Substantia nigra (tissue), 51 donors: ENCODE measurements at places on chromosomes 6 and 20.

DNA sequence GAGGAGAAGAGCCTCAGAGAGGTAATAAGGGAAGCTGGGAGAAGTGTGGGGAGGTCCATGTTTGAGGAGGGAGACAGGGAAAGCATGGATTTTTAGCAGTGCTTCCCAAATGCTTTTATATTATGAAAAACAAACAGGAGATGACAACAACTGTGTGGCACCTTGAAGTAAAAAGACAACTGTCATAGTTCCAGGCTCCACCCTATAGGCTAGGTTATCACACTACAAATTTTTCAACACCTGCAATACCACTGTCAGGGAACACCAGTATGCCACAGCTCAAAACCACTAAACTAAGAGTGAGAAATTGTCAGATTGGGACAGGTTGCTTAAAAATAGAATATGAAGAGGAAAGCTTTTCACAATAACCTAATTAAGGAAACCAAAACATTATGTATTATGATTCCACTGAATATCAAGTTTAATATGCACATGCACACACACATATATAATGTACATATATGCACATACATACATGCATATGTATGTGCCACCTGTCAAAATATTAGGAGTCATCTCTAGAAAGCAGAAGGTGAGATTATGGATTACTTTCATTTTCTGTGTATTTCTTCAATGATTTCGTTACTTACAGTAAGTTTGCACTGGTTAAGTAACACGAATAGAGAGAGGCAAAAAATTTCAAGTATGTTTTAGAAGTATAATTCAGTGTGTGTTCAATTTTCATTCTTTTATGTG is 261.2 kb downstream of the PTPRK start:
- no peak for DNase-seq

DNA sequence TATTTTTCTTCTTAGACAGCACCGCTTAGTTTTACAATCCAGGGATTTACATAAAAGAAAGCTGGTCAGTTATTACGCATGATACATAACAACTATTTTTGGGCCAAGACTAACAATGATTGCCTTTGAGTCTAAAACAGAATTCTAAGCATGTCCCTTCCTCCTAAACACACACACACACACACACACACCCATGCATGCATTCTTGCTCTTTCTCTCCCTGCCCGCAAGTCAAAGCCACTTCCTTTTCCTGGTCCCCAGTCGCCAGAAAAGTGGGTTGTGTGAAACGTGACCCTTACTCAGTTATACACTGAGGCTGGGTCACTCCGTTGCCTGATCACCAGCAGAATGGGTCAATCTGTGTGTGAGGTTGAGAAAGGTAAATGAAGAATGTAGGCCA is 31.4 kb downstream of the FYN start:
- DNase-seq: no peak

DNA sequence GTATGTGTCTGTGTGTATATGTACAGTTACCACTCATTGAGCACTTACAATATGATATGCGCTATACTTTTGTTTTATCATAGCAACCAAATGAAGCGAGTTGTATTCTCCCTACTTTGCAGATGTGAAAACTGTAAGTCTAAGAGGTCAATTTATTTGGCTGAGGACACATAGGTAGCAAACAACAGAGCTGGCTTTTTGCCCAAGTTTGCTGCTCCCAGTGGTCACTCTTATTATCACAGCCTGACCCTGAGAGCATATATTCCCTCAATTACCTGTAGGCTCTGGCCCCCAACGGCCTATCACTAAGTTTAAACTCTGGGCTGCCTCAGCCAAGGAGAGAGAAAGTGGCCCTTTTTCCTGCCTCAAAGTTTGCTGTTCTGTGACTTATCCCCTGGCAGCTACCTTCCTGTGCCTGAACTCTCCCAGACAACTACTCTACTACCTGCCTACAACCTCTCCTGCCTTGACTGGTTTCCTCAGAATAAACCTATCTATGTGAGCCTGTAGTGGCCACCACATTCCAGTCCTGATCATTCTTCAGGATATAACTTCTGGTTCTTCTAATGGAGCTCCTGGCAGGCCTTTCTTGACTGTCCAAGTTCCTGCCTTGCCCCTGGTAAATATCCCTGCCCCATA is 221.8 kb downstream of the FRK start:
- DNase-seq: no peak

DNA sequence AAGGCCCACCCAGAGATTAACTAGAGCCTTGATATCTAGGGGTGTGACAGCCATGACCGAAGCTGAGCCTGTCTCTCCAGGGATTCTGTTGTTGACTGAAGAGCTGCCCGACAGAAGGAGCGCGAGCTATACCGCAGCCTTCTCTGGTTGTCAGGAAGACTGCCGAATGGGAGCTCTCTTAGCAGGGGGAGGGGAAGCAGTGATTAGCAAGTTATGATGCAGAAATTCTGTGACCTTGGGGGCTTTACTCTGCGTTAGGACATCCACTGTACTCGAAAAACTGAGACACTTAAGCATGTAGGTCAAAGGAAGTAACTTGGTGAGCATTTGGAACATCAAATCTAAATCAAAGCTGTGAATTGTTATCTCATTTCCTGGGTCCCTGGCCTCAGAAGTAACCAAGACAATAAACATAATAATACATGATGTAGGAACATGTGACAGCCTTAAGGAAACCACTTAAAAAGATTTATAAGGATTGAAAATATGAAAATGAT is 84.7 kb downstream of the MAP3K4 start:
- DNase-seq: no peak

DNA sequence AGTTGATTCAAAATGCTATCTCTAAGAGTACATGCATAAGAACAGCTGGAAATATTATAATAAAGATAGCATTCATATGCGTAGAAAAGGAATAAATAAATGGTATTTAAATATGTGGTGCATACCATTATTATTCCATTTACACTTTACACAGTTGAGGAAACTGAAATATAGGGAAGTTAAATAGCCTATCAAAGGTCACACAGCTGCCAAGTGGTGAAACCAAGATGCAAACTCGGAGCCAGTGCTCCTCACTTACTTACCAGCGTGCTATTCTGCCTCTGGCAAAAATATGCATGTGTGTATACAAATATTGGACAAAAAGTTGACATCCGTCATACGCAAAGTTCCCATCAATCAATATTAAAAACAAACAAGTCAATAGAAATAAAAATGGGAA is 22.3 kb upstream of the ANKEF1 start:
- no peak for DNase-seq

- no peak for DNase-seq
Observed at GRCh38 chr6:73942592-73943186, 246.7 kb downstream of the CD109 start.

DNA sequence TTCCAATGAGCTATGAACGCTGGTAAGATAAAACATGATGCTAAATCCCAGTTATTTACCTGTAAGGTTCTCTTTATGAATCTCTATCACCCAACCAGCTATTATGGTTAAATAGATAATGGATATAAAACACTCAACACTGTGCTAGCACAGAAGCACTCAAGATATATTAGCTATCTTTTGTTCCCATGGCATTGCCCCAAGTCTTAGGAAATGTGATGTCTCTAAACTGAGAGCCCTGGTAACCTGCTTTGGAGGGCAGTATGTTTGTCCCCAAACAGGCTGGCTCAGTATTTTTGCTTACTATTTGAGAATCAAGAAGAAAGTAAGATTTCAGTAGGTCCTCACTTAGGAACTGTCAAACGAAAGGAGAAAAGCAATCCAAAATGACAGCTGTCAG is 90.5 kb downstream of the BTBD9 start:
- DNase-seq: no peak

GRCh38 chr6:449486-450419 is 58.2 kb downstream of the IRF4 start:
- no peak for DNase-seq

- DNase-seq: no peak
Observed at GRCh38 chr6:89939144-89939543, 44.9 kb downstream of the GJA10 start.

GRCh38 chr6:37024656-37025337 is 19.3 kb downstream of the FGD2 start:
- no peak for DNase-seq

GRCh38 chr6:90646940-90647339 is 60.1 kb upstream of the MAP3K7 start:
- no peak for DNase-seq

DNA sequence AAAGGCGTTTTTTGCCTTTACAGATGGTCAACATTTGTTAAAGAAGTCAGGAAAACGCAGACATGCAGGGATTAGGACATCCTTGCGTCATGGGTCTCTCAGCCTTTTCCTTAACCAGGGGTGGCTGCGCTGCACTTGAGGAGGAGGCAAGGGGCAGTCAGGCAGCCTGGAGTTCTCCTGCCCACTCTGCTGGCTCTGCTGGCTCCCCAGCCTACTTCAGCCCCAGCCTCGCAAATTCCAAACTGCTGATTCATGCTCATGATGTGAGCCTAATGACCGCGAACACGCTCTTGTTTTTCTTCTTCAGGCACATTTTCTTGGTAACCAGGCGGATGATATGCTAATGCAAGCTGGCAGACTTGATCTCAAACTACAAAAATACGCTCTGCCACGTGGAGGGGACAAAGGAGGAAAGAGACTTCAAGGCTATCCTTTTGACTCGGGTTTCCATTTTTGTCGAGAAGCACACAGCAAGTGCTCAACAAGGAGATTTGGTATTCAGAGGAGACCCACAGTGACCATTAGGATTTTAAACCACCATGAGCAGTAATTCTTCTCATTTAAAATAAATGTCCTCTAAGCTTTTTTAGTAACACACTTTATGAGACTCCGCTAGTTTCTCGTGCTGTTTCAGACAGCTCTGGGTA is 290.3 kb upstream of the STXBP5 start:
- DNase-seq: no peak

DNA sequence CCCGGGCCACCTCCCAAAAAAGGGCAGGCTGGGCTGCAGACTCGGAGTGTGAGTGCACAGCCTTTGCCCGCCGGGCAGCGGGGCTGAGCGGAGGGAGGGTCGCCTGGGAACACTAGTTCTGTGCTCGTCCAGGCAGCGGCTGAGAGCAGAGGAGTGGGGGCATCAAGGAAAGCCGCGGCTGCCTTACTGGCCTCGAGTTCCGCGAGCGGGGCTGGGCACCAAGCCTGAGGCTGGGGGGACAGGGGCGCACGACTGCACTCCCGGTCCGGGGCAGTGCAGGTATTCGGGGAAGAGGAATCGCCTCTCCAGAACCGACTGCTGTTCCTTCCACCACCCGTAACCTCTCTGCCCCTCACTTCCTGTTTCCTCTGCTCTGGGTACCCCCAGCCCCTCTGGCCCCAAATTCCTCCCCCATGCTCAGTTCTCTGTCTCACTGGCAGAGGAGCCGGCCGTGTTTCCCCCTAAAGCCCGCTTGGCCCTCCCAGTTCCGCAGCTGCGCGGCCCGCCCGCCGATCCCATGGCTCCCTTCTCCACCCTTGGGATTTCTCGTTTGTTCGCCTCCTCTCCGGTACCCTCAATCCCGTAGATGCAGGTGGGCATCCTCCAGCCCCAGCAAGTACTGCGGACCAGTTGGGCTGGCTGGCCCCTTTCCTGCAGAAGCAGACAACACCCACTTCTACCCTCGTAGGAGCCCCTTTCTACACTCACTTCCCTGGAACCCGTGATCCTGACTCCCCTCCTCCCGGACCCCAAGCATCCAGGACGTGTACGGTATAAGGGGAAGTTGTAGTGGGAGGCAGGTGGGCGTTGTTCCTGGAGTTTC is 5.1 kb downstream of the RING1 start:
- DNase-seq: no peak

DNA sequence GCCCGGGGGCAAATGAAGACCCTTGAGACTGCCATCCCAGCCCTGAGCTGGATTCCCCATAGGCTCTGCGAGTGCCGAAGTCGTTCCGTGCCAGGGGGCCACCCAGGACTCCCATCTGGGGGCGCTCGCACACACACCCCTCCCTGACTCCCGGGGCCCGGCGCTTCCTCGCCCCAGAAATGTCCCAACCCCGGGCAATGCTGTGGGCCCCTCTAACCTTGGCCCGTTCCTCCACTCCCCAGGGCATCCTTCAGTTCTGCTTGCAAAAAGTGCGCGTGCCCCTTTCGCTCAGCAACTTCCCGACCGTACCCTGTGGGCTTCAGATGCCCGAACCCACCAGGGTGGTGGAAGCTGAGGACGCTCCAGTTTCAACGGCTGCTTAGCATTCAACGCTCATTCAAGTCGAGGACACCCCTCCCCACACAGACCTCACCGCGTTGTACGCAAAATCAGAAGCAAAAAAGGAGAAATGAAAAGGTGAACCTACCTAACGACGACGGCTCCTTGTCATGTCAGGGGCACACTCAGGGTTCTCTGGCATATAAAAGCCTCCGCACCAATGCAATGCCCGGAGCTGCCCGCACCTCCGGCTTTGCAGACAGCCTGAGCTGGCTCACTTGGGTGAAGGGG is 25.3 kb downstream of the RIPOR2 start:
- no peak for DNase-seq

- no peak for DNase-seq
Observed at GRCh38 chr6:110949679-110950285, 8.7 kb upstream of the GTF3C6 start.

DNA sequence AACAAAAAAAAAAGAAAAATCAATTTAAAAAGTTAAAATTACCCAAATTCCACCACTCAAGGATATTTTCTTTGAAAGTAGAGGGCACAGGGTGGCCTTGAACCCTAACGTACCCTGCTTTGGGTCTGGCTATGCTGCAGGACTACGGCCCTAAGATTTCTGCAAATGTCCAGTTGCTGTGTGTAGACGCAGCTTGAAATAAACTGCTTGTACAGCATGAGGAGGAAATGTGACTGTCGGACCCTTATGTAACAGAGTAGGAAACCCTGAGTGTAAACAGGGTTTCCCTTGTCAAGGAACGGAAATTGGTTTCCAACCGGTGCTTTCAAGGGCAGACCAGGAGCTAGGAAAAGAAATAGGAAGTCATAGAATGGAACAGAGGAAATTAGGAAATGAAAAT is 60.7 kb upstream of the SHLD1 start:
- DNase-seq: no peak

DNA sequence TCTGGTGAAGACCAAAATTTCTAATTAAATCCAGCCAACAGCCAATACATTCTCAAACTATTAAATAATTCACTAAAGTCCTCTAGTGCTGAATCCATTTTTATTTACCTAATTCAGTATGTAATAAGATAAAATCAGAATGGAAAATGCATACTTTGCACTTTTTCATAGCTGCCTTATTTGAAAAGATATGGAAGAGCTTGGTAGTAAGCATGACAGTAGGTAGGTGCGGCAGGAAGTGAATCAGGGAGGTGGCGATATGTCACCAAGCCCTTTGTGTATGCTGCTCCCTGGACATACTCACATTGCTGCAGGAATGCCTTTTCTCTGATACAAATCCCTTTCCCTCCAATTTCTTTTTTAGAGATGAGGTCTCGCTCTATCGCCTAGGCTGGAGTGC is 10.2 kb upstream of the TGM3 start:
- DNase-seq: no peak

GRCh38 chr6:83459663-83460062 is 28.8 kb upstream of the ME1 start:
- DNase-seq: no peak
